SW480 (cell line): ENCODE measurements at places on chromosomes 3 and 15.
A peak's percentile ranks its signal among the peaks of the same experiment; 100 is the strongest.

DNA sequence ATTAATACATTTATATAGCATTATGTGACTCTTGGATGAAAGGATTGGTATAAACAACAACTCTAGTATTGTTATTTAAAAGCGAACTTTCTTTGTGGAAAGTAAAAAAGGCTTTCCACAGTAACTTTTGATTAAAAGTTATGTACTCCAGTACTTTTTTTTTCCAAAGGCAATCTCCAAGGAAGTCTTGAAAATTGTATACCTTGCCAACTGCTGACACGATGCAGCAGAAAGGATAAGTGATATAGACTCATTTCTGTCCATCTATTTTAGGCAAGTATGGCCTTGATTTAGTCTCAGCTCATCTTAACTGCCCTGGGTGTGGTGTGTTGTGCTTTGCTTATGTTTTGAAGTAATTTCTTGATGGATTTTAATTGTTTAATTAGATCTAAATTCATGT lies 79.7 kb downstream of the OTOL1 start:
- DNase-seq, result no peak

GRCh38 chr3:169478566-169479313 lies 184.8 kb downstream of the MECOM start:
- no peak for DNase-seq

GRCh38 chr15:56910801-56911200 lies 7.6 kb upstream of the TCF12 start:
- DNase-seq, result no peak

- no peak for DNase-seq
Observed at GRCh38 chr15:67607959-67608637, 65.6 kb downstream of the MAP2K5 start.

DNA sequence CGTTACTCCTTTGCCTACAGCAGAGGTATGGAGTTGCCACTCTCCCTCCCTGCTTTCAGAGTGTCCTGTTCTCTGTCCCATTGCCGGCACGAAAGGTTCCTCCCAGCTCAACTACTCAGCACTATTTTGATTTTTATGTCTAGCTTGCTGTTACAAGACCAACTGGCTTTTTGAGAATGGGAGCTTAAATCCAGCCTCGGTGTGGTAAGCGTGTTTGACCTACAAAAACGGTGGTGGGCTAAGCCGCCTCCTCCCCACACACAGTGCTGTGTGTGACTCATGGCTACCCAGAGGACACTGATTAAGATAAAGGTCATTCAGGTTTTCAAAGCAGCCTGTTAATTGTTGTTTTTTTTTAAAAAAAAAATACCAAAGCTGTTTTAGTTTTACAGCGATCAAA lies 64.5 kb downstream of the LRTM1 start:
- no peak for DNase-seq

GRCh38 chr15:89652666-89653065 lies 2.6 kb downstream of the KIF7 start:
- DNase-seq, result no peak

- no peak for DNase-seq
Observed at GRCh38 chr3:30646181-30646876, 39.9 kb downstream of the TGFBR2 start.

GRCh38 chr3:125212509-125213363 lies at the start of gene SLC12A8:
TSS of gene SLC12A8 (minus strand) at chr3:125212748. CDS start at chr3:125211349, 1,399 bp downstream.
- DNase-seq, result peak; percentile 41

GRCh38 chr3:15520185-15520584 lies 1.3 kb downstream of the COLQ start:
- no peak for DNase-seq

DNA sequence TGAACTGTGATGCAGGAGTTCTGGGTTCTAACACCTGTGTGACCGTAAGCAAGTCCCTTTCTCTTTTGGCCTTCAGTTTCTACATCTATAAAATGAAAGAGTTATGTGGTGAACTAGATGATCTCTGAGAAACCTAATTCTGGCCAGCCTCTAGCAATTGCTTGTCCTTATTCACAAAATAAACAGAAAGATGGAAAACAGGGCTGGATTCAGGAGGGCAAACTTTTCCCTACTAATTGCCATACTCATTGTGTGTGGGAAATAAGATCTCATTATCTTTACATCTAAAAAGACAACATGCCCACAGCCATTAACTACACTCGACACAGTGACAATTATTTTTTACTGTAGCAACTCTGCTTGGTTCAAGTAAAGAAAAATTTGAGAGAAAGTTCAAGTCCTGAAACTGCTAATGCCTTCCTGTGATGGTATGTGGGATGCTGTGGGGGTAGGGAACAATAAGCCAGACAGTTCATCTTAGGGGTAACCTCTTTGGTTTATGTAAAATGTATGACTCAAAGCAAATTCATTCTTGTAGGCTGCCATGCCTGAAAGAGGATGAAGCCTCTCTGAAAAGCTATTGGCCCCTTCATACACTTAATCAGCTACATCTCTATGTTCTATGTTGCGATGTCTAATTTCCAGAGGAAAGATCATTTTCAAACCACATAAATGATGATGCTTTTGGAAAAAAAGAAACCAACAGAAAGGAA lies 177.6 kb upstream of the BCL6 start:
- DNase-seq, result no peak

DNA sequence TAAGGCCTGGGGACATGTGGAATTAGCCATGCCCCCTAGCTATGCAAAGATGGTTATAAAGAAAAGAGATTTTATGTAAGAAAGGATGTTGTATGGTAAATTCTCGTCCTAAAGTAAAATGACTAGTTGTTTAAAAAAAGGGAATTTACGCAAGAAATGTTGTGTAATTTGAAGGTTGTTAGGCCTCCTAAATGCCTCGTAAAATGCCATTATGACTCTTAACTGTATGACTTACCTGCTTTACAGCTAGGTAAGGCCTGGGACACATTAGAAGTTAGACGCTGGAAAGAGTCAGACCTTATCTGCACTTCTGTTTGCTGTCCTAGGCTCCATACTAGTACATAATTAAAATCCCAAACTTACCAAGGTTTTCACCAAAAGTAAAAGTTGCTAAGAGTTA lies 17.5 kb upstream of the HHATL start:
- no peak for DNase-seq
